ENCODE measurements at places on chromosomes 1 and 21.

DNA sequence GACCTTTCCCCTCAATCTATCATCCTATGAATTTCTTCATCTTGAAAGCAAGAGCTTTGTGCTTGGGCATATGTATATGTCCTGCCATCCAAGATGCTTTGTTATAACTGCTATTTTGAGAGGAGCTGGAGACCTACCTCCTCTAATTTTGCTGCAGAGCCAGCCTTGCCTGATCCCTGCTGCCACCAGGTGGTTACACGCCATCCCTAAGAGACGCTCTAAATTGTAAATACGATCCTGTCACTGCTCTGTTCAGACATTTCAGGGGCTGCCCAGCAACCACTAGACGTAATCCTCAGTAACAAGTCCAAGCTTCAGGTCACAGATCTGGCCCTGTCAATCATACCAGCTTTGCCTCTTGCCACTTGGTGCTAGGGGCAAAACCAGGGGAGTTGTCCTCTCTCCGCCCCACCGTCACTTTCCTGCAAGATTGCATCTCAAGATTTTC, 32.9 kb downstream of the GPA33 start:
- DNase-seq: no peak

DNA sequence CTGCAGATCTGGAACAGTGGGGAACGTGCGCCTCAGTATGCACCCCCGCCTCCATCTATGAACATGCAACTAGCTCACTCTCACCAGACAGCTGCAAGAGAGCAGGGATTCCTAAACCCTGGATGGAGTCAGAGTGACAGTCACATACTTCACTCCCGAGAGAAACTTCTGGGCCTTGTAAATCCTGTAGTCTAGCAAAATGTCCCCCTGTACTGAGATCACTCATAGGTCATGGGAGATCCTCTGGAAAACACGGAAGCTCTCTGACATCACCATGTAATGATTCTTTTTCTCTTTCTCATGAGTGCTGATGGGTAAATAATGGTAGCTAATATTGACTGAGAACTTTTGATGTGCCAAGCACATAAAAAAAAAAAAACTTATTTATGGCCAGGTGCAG, 23.4 kb upstream of the TARDBP start:
- DNase-seq: no peak

DNA sequence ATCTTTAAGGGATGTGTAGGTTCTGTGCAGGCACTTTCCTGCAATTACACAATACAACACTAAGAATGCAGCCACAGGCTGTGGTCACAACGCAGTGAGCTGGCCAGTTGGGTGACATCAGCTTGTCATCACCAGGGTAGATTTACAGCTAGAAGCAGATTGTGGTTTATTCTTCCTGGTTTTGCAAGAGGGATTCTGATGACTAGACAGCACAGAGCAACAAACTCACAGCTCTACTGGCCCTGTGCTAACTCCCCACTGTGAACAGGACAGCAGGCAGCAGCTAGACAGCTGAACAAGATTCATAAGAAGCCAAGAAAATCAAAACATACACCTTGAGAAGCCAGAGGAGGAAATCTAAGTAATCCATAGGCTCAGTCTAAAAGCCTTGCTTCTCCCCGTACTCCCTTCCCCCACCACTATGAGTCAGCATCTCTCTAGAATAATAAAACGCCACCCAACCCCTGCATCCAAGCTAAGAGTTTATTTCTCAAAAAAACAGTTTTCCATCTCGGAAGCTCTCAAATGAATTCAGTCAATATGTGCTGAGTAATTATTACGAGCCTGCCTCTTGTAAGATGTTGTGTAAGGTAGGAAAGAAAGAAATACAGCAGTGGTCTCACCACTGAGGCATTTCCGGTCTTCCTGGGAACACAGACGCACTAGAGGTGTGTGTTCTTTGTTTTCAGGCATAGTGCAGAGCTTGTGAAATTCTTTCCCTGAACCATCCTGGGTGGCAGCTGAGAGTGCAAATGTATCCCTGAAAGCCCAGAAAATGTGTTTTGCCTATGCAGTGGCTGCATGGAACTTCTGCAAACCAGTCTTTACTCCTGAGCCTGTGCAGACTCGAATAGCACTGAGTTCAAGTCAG, 162.8 kb downstream of the NTPCR start:
- DNase-seq: no peak

DNA sequence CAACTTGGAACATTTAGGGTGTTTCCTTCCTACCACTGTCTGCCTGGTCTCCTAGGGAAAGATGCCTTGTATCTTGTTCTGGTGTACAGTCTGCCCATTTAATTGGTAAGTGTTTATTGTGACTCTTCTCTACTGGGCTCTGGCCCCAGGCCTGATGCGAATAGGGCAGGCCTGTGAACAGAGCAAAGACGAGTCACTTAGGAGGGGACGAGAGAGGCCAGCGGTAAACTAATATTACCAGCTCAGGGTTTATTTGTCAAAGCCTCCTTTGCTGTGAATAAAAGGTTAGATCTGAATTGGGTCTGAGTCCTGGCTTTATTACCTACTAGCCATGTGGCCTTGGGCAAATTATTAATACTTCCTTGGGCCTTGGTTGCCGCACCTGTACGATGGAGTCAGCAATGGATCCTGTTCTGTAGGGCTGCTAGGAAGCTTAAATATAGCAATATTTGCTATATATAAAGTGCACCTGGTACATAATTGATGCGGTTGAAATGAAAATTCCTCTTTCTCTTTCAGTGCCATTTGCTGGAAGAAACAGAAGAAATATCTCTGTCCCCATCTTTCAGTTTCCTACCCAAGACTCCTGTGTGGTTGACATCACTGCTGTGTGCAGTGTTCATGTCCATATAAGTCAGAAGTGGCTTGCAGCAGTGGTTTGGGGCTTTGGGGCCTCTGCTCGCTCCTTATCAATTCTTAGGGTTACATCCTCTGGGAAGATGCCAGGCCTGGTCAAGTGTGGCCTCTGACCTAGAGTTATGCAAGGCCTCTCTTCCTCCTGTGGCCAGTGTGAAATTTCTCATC, 32.4 kb downstream of the MAPKAPK2 start:
- DNase-seq: no peak

DNA sequence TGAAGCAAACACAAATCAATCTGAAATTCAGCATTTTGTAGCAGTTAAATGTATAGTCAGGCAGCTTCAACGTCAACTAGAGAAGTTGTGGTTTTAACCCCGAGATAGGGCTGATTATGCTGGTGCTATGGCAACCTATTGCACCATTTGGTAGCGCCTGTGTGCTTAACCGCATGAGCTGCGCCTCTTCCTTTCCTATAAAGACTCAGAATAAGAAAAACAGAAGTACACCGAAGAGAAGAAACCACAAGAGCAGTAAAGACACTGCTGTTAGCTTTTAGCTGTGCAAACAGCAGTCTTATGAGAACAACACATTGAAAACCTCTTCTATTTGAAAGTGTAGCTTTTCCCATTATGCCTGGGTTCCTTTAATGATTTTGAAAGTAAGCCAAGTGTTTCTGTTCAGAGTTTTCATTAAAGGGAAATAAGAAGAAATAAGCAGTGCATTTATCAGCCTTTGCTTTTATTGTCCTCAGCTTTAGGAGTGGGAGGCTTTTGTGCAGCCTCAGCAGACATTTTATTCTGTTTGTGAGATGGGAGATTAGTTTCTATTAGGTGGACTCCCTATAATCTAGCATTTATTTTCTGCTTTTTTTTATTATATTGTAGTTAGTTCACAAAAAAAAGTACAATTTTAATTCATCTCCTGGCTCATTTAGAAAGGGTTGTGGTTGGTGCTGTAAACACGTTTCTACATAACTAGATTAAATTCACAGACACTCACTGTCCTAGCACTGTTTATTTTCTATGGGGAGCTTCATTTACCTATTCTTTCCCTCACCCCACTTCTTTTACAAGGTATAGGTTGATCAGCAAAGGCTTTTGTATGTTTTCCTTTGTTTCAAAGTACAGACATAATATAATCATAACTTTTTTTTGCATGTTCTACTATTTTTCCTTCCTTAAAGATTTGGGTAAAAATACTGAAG, 43.3 kb downstream of the PTPRC start:
- DNase-seq: peak; percentile 75

- no peak for DNase-seq
These were observed 840.6 kb downstream of the BRINP3 start for GRCh38 chr1:189637041-189637440.

DNA sequence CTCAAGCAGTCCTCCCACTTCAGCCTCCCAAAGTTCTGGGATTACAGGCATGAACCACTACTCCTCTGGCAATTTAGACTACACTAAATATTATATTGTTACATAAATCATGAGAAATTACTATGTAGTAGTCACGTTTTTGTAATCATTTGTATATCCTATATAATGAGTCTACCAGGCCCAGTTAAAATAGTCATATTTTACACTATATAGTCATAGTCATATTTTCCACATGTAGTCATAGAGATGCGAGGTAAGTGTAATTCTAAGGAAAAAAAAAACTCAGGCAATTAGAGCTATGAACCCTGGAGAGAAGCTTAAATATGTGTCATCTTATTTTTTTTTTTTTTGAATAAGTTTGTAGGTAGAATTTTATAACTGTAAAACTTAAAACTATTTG, 90.0 kb downstream of the FNBP1L start:
- DNase-seq: no peak

DNA sequence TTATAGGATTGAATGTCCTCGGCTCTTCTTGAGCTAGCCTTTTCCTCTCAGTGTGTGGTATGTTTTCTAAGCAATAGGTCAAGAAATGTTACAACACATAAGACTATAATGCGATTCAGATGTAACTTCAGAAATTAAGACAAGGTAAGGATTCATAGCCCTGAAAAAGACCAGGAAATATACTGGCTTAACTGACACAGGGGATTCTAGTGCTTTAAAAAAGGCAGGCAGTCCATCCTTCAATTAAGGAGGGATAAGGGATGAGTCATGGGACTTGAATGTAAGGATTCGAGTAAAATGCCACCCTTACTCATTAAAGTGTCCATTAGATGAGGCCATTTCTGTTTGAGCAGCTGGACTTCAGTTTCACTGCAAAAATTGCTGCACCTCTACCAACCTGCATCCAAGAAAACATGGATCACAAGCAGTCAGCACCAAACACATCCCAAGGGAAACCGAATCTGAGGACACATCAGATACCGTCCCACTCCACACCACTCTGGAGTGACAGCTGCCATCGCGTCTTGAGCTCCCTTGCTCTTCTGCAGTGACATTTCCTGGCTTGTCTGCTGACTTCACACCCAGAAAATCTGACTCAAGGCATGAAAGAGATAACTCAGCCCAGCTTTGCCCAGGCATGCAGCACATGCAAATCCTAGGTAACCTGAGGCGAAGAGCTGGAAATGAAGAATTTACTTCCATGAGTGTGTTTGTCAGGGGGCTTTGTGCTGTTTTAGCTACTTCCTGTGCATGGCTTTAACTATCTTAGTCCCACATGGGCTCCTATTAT, 37.8 kb downstream of the NGF start:
- DNase-seq: no peak

DNA sequence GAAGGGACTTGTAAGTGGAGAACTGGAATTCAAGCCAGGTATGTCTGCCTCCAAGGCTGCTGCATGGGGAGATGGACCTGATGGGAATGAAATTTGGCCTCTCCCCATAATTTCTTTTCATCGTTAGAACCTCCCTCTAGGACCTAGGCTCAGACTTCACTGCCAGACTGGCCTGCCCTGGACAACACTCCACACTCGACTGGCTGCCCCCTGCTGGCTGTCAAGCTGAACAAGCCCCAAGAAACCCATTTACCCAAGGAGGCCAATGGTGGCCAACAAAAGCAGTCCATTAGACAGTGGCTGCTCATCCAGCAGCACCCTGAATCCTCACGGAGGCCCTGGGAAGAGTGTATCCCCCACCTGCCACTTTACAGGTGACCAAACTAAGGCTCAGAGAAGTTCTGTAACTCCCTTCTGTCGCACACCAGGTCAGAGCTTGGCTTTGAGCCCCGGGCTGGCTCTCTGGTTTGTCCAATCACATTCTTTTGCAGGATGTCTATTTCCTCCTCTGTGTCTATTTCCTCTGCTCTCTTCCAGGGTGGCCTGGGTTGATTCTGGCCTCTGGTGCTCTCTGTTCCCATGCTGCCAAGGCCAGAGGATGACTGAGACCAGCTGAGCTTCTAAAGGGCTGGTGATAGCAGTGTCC, 3.8 kb downstream of the RNF186 start:
- peak; percentile 20 for DNase-seq

DNA sequence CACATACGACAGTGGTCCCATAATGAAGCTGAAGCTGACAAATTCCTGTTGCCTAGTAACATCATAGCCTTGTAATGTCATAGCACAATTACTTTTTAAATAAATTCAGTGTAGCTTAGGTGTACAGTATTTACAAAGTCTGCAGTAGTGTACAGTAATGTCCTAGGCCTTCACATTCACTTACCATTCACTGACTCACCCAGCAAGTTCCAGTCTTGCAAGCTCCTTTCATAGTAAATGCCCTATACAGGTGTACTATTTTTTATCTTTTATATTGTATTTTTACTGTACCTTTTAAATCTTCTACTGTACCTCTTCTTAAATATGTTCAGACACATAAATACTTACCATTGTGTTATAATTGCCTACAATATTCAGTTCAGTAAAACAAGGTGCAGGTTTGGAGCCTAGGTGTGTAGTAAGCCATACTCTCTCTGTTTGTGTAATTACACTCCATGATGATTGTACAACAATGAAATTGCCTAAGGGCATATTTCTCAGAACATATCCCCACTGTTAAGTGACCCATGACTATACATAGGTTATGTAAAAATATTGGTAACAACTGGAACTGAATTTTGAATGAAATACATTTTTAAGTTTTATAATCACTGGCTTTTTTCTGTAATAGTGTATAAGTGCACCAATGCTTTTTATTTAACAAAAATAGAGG, 33.5 kb upstream of the ADAM30 start:
- DNase-seq: no peak
